SW 1271 (cell line): ENCODE measurements at places on chromosomes 3 and 15.

DNA sequence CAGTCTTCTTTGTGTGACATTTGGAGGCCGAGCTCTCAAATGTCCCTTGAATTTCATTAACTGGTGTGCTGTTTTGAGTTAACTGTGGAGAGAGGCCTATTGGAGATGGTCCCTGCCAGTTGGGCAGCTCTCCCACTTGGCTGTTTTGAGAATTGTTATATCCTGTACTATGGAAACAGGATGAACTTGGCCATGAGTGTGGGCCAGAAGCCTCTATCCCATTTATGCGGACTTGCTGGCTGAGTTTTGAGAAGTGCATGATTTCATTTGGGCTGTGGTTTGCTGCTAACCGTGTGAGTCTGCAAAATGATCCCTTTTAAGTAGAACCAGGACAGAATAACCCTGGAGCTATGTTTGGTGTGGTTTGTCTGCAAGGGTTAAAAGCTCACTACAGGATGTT lies 366.0 kb downstream of the PTPRG start:
- DNase-seq: no peak

GRCh38 chr3:139555249-139555648 lies 15.7 kb upstream of the RBP1 start:
- DNase-seq: no peak

- no peak for DNase-seq
These were observed 2.9 kb downstream of the MUC4 start for GRCh38 chr3:195808741-195809290.

DNA sequence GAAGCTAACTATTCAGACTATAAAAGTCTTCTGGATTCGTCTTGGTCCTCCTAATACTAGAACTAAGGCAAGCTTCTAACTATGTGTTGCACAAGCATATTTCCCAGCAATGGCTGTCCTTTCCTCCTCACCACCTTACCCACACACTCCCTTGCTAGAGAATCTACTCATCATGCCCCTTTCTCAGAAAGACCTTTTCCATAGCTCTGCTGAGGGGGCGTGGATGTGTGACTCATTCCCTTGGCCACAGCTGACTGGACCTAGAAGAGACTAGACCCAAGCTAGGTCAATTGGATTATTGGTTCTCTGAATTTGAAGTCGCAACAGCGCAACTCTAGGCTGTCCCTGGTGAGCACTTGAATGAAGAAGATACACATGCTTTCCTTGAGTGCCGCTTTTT lies 47.1 kb downstream of the ERC2 start:
- DNase-seq: no peak

- no peak for DNase-seq
These were observed 64.3 kb upstream of the GATM start for GRCh38 chr15:45442507-45443135.

- no peak for DNase-seq
These were observed 42.7 kb downstream of the C2CD4A start for GRCh38 chr15:62109437-62109836.

- no peak for DNase-seq
These were observed 61.2 kb upstream of the FURIN start for GRCh38 chr15:90807074-90807785.

- no peak for DNase-seq
These were observed 256.6 kb upstream of the TPRG1 start for GRCh38 chr3:188915127-188915526.

- DNase-seq: no peak
These were observed 18.0 kb downstream of the SLC6A1 start for GRCh38 chr3:11010426-11011165.

DNA sequence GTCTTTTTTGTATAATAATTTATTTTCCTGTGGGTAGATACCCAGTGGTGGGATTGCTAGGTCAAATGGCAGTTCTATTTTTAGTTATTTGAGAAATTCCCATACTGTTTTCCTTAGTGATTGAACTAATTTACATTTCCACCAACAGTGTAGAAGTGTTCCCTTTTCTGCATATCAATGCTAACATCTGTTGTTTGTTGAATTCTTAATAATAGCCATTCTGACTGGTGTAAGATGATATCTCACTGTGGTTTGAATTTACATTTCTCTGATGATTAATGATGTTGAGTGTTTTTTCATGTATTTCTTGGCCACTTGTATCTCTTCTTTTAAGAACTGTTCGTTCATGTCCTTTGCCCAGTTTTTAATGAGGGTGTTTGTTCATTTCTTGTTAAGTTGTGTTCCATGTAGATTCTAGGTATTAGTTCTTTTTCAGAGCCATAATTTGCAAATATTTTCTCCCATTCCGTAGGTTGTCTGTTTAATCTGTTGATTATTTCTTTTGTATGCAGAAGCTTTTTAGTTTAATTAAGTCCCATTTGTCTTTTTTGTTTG lies 713.3 kb upstream of the EPHA6 start:
- DNase-seq: no peak

DNA sequence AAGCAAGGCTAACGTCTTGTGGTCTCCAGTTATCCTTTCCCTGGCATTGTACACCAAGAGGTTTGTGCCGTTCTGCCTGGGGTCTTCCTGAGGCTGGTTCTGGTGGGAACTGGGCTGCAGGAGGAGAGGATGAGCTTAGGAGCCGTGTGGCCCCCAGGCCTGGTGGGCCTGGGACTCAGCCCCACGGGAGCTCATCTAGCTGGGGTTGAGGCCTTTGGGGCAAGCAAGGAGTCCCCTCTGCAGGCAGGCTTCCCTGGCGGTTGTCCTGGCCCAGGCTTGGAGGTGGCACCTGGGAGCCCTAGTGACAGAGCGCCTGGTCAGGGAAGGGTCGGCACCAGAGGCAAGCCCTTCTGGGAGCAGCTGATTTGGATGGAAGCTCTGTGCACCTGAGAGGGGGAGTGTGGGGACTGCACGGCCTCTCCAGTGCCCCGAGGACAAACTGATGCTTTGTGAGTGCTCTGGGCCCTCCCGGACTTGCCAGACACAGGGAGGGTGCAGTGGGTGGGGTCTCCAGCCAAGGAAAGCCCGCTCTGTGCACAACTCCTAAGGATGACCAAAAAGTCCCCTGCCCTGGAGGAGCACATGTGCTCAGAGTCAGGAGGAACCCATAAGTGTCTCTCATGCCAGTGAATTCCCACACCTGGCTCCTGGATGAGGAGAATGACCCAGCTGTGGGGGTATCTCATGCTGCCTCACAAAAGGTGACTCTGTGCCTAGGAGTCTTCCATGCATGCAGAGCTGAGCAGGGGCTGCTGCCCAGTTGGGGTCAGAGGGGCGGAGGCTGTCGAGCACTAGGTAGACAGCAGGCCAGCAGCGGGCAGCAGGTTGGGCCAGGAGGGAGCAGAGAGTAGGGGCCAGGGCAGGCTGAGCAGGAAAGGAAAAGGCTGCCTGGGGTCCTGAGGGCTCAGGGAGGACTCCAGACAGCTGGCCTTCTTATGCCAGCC lies 2.7 kb downstream of the PAK6 start:
- DNase-seq: no peak

DNA sequence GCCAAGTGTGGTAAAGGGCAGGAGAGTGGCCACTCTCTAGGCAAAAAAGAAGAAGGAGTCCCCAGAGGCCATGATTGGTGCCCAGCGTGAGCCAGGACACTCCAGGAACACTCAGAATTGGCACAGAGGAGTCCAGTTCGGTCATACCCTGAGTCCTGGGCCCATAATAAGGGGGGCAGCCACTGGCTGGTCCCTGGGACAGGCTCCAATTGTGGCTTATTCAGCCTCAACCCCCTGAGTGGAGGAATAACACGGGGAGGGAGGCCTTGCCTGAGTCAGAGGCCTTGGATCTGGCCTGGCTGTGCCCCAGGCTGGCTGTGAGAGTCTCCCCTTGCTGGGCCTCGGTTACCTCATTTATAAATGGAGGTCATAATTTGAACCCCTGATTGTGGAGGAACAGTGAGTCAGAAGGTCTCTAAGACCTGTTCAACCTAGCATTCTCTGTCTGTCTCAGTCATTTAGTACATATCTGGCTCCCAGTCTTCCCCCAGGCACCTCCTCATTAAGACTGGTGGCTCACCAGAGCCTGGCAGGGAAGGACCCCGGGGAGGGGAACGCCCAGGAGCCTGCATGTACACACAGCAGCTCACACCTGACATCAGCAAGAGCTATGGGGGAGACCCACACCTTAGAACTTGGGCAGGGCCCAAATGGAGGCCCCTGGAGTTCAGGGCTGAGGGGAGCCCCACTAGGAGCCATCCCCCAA lies 95.9 kb upstream of the ATP2B2 start:
- no peak for DNase-seq

DNA sequence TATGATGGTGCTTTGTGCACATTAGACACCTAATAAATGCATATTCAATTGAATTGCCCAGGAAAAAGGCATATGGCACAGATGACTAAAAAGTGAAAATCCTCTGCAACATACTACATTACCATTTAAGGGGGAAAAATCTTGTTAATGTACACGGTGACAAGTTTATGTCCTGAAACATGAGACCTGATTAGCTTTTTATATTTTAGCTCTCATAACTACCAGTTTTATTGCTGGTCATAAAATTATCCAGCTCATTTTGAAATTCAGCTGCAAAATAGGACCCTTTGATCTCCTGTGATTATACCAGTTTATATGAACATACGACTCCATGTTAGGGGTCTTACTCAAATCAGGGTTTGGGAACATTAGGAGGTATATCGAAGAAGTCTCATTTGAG lies 684.6 kb upstream of the CCDC54 start:
- DNase-seq: no peak

GRCh38 chr15:48981941-48982340 lies 18.2 kb upstream of the SHC4 start:
- DNase-seq: no peak

DNA sequence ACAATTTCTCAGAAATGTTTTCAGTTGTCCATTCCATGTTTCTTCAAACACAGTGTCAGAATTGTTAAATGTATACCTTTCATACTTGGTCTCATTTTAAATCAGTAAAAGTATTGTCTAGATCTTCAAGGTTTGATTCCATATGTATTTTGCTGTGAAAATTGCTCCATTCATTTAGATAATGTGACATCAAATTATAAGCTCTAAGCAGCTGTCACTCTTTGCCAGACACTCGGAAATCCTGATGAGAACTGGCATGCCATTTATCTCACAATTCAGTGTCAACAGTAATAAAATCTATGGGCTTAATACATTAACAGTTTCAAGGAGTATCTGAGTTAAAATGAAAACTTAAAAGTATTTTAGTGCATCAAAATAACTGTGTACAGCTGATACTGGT lies 1025.3 kb upstream of the EPHA6 start:
- DNase-seq: no peak

- no peak for DNase-seq
These were observed 40.3 kb downstream of the CHST14 start for GRCh38 chr15:40511093-40511471.

DNA sequence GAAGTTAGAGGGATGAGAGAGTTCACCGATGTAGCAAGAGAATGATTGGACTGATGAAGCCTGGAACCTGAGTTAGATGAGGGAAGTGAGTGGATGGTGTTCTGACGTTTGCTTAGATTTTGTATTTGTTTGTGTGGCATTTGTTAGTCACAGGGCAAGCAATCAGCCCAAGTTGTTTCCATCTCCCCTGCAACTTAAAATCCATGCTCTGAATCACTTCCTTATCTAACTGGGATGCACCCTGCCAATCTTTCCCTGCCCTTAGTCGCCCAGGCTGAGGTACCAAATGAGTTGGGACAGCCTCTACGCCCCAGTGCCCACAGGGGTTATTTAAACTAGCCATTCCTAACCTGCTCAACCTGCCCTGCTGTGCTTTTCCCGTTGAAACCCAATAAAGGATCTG lies 12.6 kb downstream of the PAQR5 start:
- peak; percentile 46 for DNase-seq

GRCh38 chr3:66237552-66237951 lies 16.8 kb downstream of the SLC25A26 start:
- DNase-seq: no peak

- DNase-seq: no peak
These were observed 1.2 kb downstream of the NT5DC2 start for GRCh38 chr3:52532517-52532837.

DNA sequence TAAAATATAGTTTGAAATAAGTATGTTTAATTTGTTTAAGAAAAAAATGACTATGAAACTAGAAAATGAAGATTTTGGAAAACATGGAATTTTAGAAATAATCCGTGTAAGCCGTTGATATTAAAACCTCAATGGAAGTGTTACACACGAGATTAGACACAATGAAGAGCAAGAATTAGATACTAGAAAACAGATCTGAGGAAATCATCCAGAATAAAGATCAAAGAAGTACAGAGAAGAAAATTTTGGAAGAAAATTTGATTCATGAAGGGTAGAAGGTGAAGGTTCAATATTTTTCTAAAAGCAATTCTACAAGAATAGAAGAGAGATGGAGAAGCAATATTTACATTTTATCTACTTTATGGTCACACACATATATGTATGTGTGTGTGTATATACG lies 52.5 kb upstream of the SATB1 start:
- DNase-seq: no peak

- DNase-seq: no peak
These were observed 12.7 kb downstream of the C3orf22 start for GRCh38 chr3:126546013-126546412.

- DNase-seq: no peak
These were observed 199.1 kb upstream of the ZPLD1 start for GRCh38 chr3:102235679-102236078.

GRCh38 chr3:169165196-169166158 lies 498.0 kb downstream of the MECOM start:
- no peak for DNase-seq

DNA sequence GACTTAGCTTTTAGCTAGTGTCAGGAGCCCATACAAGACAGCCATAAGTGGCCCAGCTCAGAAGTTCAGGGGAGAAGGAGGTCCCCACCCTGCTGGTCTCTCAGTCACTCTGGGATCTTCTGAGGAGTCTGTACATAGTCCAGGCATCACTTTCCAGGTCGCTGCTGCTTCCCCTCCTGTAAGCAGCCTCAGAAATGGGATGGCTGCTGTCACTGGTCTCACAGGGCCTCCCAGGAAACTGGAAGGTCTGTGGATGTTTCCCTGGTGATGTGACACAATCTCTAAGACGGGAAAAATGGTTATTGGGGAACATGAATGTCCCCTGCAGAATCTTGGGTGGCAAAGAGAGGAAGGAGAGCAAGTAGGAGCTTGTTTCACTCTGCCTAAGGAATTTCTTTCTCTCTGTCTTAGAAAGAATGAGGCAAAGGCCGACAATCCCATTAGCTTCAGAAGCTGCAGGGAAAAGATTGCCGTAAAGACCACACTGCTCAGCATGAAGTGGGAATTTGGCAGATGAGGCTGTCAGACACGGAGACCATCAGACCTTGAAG lies 43.2 kb upstream of the TNFAIP8L3 start:
- no peak for DNase-seq

GRCh38 chr15:32099097-32099785 lies 68.9 kb downstream of the CHRNA7 start:
- DNase-seq: no peak

DNA sequence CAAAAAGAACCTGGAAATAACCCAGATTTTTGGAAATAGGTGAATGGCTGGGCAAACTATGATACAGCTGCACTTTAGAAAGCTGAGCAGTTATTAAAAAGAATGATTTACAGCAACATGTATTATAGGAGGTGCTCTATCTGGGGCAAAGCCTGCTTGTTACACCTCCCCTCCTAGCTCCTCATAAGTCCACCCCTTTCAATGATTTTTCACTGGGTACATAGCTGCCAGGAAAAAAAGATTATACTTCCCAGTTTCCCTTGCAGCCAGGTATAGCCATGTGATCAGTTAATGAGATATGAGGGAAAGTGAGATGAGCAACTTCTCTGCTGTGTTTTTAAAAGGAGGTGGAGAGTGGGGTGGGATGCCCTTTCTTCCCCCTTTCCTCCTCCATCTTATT lies 97.7 kb downstream of the CHST2 start:
- DNase-seq: no peak
